ENCODE measurements at places on chromosomes 5 and 9.

GRCh38 chr5:153365547-153365946, 124.9 kb upstream of the GRIA1 start:
- DNase-seq = no peak

DNA sequence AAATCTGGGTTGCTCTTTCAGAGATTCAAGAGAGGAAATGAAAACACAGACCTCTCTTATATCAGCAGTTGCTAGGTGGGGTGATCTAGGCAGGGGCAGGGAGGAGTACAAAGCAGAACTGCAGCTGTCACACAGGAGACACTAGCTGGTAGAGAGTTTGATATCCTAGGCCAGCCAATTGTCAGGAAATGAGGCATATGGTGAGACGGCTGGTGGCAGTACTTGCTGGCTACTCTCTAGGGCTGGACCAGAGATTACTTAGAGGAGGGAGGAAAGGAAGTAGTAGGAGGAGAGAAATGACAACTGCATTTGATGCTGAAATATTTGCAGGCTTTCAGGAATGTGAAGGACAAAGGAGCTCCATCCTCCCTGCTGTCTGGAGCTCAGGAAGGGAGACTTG, 113.8 kb downstream of the TRIM32 start:
- no peak for DNase-seq

DNA sequence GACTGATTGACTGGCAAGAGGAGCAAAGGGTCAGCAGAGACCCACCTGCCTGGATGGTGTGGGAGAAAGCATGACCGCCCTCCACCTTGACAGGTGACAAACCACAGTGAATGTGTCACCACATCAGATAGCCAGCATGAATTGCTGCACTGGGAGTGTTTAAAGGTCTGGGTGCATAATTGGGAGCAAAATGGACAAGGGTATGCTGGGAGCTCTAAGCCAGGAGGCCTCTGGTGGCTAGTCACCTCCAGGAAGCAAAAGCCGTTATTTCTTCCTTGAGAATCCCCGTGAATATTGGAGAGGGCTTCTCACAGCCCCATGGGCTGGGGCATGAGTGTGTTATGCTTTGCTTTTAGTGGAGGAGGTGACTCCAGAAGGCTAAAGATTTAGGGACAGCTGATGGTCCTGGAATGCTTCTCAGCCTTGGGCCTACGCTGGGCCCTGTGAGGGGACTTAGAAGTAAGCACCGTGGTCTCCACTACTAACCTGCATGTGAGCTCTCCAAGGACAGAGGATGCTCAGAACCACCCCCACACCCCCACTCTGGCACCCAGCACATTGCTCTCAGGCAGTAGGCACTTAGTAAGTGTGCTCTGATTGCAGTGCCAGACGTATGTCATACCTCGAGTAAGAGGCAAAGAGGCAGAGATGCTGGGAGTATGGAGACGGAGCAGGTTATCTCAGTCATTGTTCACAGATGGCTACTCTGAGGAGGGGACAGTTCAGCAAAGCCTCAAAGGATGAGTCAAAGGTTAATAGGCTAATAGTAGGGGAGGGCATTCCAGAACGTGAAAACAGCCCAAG, 9.1 kb upstream of the IRF1 start:
- DNase-seq = no peak

DNA sequence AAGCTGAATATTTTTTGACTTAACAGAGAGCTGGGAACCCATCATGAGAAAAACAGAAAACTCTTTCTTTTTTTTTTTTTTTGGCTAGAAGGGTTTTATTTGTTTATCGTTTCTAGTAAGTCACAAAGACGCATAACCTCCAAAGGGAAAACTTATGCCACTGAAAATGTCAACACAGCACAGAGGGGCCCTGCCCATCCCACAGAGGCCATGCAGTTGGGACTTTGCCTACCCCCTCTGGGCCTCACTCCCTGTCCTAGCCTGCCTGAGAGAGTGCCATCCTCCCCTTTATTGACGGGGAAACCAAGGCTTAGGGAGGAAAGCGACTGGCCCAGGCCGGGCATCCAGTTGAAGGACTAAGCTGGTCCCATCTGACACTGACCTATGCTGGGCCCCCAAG, 74.7 kb downstream of the VAV2 start:
- no peak for DNase-seq

DNA sequence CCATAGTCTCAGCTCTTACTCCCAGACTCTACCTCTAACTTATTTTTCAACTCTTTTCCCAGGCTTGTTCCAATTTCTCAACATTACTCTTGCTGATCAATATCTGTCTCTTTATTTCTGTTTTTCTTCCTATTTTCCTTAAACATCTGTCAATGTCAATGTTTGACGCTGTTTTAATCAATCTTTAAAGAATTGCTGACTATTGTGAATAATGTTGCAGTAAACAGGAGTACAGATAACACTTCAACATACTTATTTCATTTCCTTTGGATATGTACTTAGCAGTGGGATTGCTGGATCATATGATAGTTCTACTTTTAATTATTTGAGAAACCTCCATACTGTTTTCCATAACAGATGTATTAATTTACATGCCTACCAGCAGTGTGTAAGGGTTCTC, 229.0 kb downstream of the TRIM36 start:
- DNase-seq = no peak

DNA sequence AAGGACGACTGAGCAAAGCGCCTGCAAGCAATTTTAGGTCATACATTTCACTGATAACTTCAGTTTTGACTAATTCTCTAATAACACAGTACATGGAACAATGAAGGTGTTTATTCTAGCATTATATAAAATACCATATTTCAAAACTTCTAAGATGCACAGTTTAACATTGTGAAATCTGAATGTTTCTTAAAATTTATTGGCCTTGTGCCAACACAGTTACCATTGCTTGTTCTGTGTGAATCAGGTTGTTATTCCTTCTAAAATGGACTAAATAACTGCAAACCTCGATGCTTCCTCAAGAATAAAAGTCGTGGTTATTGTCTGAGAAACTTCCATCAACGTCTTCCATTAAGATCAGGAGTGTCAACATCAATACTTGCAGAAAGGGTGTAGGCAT, 8.0 kb downstream of the MCC start:
- DNase-seq = no peak

GRCh38 chr5:38551030-38552017, 5.1 kb downstream of the LIFR start:
- no peak for DNase-seq
